ENCODE measurements at places on chromosomes 11 and 22.
A peak's percentile ranks its signal among the peaks of the same experiment; 100 is the strongest.

GRCh38 chr22:37016134-37016910 is 2.9 kb downstream of the TST start:
- DNase-seq = no peak

- peak; percentile 40 for DNase-seq
Measured at GRCh38 chr11:73566977-73567755, 30.7 kb downstream of the FAM168A start.

DNA sequence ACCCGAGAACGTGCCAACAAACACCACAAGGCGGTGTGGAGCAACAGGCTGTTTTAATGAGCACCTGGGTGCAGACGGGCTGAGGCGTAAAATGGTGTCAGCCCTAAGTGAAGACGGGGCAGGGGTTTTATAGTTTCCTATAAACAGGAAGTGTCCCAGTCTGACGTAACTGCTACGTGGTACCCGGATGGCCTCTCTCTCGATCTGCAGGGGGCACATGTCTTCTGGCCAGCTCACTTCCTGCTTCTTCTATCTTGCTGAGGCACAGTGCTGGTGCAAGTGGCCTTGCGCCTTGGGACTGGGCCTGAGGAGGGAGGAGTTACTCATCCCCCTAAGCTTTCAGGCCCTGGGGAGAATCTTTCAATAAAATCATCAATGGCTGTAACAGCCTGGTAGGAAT is 20.9 kb downstream of the OOSP3 start:
- DNase-seq = no peak

DNA sequence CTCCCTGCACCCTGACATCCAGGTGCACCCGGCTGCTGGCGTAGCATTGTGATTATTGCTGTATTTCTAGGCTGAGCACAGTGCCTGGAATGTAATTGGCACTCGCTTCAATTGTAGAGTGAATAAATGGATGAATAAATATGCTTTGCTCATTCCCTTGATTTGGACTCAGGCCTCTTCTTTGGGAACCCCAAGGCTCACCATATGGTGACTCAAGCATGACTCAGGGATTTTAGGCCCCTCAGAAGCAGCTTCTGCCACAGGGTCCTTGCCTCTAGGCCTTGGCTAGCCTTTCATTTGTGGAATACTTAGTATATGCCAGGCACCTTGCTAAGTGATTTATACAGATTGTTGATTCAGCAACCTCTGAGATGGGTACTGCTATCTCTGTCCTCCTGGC is 78.9 kb downstream of the GRIK4 start:
- no peak for DNase-seq

DNA sequence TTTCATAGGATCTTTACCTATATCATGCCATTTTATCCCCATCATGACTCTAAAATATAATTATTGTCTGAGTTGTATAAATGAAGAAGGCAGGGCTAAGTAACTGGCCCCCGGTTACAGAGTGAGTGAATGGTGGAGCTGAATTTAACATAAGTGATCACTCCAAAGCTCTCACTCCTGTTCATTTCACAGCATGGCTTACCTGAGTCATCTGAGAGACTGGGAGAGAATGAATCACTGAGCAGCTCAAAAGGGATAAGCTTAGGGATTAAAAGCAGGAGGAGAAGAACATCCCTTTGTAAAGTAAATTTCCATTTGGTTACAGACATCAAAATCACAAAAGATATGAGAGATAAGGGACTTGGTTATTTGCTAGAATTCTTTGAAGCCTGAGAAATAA is 294.0 kb upstream of the CTSC start:
- DNase-seq = no peak

DNA sequence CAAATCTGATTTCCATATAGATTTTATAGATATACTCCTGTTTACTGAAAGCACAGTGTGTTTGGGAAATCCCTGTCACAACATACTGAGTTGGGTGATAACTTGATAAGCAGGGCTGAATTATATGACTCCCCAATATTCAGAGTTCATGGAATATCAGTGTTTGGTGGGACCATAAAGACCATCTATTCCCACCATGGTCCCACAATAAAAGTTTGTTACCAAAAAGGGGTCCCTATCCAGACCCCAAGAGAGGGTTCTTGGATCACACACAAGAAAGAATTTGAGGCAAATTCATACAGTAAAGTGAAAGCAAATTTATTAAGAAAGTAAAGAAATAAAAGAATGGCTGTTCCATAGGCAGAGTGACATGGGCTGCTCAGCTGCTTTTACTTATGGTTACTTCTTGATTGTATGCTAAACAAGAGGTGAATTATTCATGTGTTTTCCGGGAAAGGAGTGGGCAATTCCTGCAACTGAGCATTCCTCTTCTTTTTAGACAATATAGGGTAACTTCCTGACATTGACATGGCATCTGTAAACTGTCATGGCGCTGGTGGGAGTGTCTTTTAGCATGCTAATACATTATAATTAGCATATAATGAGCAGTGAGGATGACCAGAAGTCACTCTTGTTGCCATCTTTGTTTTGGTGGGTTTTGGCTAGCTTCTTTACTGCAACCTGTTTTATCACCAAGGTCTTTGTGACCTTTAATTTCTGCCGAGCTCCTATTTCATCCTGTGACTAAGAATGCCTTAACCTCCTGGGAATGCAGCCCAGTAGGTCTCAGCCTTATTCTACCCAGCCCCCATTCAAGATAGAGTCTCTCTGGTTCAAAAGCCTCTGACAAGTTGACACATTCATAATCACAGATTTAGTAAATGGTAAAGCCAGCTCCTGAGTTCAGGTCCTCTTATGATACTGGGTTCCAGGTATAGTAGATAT is 240.6 kb upstream of the PDGFD start:
- DNase-seq = no peak

DNA sequence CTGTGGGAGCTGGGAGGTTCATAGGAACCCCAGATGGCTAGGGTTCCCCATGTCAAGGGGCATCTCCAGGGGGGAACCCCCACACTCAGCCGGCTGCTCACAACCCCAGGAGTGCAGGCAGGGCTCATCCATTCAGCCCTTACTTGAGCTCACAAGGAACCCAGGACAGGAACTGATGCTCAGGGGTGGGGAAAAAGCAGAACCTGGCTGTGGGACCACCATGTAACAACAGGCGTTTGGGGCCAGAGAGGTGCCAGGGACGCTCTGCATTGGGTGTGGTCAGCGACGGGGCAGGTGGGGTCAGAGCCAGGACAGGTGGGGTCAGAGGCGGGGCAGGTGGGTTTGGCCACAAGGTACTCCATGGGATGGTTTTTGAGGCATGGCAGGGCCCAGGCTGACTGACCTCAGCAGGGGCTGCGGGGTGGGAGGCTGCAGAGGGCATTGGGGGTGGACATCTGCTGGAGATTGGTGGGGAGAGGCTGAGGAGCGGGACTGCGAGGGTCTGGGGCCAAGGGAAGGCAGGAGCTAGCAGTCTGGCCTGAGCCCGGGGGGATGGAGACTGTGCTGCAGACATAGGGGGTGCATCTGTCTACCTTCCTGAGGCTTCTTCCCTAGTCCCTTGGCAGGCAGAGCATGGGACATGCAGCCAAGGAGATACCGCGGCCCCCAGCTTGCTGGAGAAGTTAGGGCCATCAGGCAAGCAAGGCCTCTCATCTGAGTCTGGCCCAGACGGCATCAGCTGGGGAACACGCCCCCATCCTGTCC is 34.0 kb upstream of the CARS1 start:
- no peak for DNase-seq

Measured in NCI-H524 (cell line).